SK-N-DZ (cell line): ENCODE measurements at places on chromosomes 5 and 9.

- no peak for DNase-seq
Measured at GRCh38 chr5:147180751-147181150, 54.1 kb upstream of the STK32A start.

GRCh38 chr9:134230092-134230941 is 66.0 kb upstream of the RNU6ATAC start:
- no peak for DNase-seq

DNA sequence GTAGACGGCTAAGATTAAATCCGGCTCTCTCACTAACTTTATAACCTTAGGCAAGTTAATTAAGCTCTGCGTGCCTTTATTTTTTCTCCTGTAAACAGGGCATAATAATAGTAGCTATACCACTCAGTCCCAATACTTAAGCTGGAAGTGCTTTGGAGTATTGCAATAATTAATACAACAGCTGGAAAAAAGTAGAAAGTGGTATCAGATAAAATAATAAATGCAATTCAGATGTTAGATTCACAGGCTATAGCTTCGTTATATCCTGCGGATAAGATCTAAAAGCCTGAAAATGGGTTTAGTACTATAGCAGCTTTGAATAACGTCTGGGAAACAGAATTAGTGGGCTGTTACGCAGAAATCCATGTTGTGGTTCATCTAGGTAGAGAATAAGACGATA is 51.8 kb downstream of the MEGF9 start:
- DNase-seq, result no peak

DNA sequence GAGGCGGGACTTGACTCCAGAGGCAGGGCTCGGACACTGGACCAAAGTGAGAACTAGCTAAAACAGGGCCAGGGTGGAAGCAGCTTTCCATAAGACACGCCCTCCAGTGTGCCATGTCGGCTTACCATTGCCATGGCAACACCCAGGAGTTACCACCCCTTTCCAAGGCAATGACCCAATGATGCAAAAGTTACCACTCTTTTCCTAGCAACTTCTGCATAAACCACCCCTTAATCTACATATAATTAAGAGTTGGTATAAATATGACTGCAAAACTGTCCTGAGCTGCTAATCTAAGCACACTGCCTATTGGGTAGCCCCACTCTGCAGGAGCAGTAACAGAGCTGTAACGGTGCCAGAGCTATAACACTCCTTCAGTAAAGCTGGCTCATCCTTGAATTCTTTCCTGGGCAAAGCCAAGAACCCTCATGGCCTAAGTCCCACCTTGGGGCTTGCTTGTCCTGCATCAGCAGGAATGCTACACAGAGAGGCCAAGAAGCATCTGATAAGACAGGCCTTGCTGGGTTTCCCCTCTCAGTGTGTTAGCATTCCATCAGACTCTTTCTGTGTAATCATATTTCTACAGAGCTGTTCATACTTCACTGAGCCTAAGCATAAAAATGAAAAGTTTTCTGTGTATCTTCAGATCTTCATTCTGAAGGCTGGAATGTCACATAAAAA is 262.7 kb upstream of the KLF9 start:
- DNase-seq, result no peak

- no peak for DNase-seq
Measured at GRCh38 chr5:15241216-15241821, 258.7 kb upstream of the FBXL7 start.

DNA sequence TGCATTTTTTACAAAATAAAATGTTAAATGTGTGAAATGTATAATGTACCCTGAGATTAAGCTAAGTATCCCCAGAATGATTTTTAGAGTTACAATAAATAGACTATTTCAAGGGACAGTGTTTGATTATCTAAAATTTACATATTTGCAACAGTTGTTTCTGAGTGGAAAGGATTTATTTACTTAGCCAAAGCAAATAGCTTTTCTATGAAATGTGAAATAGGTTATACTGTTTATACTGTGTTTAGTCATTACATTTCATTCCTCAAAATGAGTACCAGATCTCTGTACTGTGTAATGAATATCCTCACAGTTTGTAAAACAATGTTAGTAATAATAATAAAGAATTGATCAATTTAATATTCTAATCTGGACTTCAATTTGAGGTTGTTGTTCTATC is 1019.0 kb downstream of the NR2F1-AS1 start:
- DNase-seq, result no peak

GRCh38 chr9:73573235-73573634 is 421.6 kb downstream of the ANXA1 start:
- peak; percentile 91 for DNase-seq

- DNase-seq, result no peak
Measured at GRCh38 chr5:127518319-127518621, 830 bp downstream of the PRRC1 start.

DNA sequence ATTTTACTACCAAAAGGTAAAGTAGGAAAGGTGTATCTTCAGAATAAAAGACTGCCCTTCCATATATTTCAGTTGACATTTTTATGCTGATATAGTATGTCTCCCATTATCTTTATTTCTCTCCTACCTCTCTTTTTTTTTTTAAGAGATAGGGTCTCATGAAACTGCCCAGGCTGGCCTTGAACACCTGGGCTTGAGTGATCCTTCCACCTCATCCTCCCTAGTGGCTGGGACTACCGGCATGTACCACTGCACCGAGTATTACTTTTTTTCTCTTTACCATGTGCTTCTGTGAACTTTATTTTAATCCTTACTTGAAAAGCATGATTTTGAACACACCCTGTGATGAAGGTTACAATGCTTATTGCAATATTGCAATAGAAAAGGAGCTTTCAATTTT is 42.7 kb downstream of the NIPBL start:
- no peak for DNase-seq

DNA sequence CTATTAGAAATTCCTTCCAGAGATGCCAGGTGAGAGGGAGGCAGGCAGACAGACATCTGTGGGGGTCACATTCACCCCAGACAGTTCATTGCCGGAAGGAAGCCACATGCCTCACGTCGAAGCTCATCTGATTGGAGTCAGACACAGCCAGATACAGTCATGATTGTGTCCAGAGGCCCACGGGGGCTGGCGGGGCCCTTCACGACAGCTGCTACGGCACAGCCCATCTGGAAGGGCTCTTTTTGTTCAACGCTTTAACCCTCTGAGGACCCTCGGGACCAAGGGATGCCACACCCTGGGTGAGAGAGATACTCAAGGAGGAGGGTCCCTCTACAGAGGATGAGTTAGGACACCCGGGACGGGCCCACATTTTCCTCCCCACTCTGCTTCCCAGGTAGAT is 31.9 kb upstream of the GABRP start:
- DNase-seq, result peak; percentile 31

- DNase-seq, result peak; percentile 42
Measured at GRCh38 chr9:110217656-110218099, 9.7 kb upstream of the C9orf152 start.

DNA sequence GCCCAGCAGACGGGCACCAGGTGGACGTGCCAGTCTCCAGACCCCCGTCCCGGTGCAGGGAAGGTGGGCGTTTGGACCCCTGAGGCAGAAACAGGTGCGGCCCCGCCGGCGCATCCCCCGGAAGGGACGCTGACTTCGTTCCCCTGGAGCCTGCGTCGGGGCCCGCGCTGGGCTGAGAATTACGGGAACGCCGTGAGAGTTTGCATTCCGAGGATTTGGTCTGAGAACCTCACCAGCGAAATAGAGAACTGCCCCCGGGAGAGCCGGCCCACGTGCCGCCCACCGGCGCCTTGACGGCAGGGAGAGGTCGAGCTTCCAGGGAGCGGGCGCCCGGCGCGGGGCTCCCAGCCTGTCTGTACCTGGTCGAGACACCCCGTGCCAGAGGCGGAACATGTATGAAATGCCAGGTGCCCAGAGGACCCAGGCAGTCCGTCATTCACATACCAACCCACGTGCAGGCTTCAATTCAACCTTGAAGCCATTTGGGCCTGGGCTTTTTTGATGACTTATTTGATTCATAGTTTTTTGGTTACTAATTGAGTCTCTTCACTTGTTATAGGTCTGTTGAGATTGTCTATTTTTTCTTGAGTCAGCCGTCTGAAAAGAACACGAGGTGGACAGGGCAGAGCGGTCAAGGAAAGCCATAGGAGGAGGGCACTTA is 877 bp upstream of the CAMSAP1 start:
- DNase-seq, result no peak

- DNase-seq, result no peak
Measured at GRCh38 chr5:180103487-180104167, 32.1 kb upstream of the RNF130 start.
